ENCODE measurements at places on chromosomes 7 and 10.

GRCh38 chr7:23334482-23335056 lies 35.4 kb downstream of the MALSU1 start:
- peak; percentile 92 for DNase-seq

GRCh38 chr7:28169230-28169629 lies 11.4 kb downstream of the JAZF1 start:
- DNase-seq = no peak

DNA sequence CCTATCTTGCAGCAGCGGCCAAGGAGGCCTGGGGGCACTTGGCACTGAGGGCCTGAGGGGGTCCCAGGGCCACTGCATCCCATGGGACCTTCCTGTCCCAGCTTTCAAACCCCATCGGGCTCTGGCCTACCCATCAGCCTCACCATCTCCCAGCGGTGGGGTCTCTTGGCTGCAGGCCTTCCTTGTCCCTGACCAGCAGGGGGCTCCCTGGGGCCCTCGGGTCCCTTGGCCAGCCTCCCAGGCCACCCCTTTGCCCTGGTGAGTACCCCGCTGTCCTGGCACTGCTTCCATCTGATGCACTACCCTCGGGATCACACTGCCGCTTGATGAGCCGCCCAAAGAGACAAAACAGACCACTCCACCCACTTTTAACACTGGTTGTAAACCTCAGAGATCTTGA lies 43.5 kb downstream of the YKT6 start:
- DNase-seq = no peak

GRCh38 chr7:4078580-4078979 lies 603.5 kb upstream of the FOXK1 start:
- DNase-seq = no peak

- DNase-seq = no peak
Observed at GRCh38 chr7:149415391-149416071, 45.3 kb downstream of the ZNF777 start.

GRCh38 chr7:76512941-76513816 lies 2.8 kb downstream of the UPK3B start:
- DNase-seq = no peak

GRCh38 chr10:129896136-129896859 lies 67.8 kb downstream of the EBF3 start:
- DNase-seq = no peak

DNA sequence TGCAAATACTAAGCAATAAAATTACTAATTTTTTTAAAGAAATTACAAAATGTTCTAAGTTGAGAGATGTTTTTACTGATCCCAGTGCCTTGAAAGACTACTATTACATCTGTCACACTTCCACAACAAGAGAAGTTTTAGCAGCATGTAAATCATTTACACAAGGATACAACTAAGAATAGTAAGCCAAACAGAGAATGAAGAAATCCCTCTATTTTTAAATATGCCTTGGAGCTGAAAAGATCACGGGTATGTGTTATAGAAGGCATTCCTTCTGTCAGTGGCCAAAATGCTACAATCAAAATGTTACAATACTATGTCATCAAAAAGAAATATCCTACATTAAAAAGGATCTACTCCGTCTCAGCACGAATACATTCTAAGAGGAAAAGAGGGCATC lies 52.6 kb downstream of the LARP4B start:
- DNase-seq = no peak

GRCh38 chr7:22156205-22156604 lies 200.7 kb downstream of the RAPGEF5 start:
- DNase-seq = no peak

DNA sequence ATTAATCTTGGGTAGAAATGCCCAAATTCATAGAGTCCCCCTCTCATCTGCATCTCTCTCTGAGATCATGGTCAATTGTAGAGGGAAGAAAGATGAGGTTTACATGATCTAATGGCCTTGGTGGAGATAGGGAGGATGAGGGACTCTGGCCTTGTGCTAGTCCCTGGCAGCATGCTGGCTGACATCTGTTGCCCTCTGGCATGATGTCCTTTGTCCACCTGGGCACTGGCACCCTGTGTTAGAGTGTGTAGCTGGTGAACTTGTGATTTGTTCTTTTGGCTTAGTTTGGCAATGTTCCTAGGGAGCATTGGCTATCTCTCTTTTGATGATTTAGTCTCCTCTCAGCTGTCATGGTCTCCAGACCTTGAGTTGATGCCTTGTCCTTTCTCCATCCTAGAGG lies 103.2 kb downstream of the DYNC1I1 start:
- no peak for DNase-seq
